ENCODE measurements at places on chromosomes 1 and 21. TPM values are rescaled to one million over a fixed set of nuclear protein-coding genes. Genes with fewer than 3 reads are reported as not detected.

GRCh38 chr1:222750651-222751050, 13.6 kb downstream of the FAM177B start:
- no peak for DNase-seq
- no peaks in the 10 kb centered on the region for H3K4me1 ChIP-seq
- H3K4me3 ChIP-seq, result no peak overlapping the region
- no peaks in the 10 kb centered on the region for H3K36me3 ChIP-seq
- no peaks in the 10 kb centered on the region for H3K27me3 ChIP-seq

GRCh38 chr1:20964540-20965484, 177.7 kb upstream of the HP1BP3 start:
- H3K27ac ChIP-seq, result peak overlapping the region; percentile 17
- peaks cover 5% of the 10 kb centered on the region for H3K36me3 ChIP-seq
- H3K27me3 ChIP-seq, result no peaks in the 10 kb centered on the region
- DNase-seq, result peak; percentile 30
- H3K4me1 ChIP-seq, result peaks cover 15% of the 10 kb centered on the region

GRCh38 chr21:15204970-15205286, 140.1 kb upstream of the NRIP1 start:
- H3K36me3 ChIP-seq, result no peaks in the 10 kb centered on the region
- no peaks in the 10 kb centered on the region for H3K27me3 ChIP-seq
- no peak for DNase-seq
- H3K4me3 ChIP-seq, result no peak overlapping the region
- no peaks in the 10 kb centered on the region for H3K4me1 ChIP-seq
- no peak overlapping the region for H3K27ac ChIP-seq

DNA sequence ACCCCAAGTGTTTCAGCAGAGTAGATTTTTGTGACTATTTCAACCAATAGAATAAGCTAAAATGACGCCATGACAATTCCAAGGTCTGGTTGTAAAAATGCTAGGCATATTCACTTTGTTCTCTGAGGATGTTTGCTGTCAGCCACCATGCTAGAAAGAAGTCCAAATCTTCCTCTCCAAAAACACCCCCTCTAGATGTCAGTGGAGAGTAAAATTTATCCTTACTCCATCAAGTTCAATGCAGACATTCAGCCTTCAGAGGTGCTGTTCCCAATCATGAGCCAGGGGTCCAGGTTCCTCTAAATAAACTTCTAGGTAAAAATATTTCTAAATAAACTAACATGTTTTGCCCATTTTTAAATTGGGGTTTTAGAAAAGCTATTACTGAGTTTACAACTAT, 395.4 kb upstream of the ADAMTS5 start:
- H3K36me3 ChIP-seq, result no peaks in the 10 kb centered on the region
- H3K27me3 ChIP-seq, result no peaks in the 10 kb centered on the region
- no peak overlapping the region for H3K27ac ChIP-seq

DNA sequence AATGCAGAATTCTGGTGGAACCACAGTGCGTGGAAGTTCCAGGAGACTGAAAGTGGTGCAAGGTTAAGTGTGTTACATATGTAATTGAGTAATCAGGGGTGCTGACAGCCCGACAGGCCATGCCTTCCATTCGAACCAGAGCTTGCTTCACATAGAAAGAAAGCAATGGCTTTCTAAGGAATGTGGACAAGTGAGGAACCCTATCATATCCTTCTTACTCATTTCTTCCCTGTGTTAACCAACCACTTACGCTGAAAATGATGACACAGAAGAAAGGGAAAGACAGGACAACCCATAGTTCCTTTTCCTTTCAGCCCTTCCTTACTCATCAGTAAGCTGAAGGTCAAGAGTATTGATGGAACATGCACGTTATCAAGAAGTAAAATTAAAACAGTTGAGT, 48.1 kb upstream of the KCNA3 start:
- H3K4me3 ChIP-seq, result no peak overlapping the region
- H3K27ac ChIP-seq, result no peak overlapping the region
- no peak for DNase-seq
- no peaks in the 10 kb centered on the region for H3K27me3 ChIP-seq
- no peaks in the 10 kb centered on the region for H3K36me3 ChIP-seq

DNA sequence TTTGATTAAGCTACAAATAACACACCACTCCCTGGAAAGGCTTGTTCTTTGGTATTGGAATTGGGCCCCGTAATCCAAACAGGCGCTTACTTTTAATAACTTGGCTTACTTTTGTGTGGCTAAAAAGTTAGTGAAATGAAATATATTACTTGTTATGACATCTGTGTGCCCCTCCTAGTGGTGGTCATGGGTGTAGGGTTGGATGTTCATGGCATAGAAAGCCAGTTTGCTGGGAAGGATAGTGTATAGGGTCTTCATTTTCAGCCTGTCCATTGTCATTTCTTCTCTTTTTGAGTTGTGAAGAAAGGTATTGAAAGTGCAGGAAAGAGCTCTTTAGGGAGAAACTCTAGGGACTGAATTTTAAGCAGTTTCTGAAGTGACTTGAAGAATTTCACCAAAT, 5.9 kb downstream of the CDC14A start:
- H3K27ac ChIP-seq, result peak overlapping the region; percentile 71
- no peaks in the 10 kb centered on the region for H3K27me3 ChIP-seq

GRCh38 chr1:248847956-248848561, 10.0 kb downstream of the ZNF672 start:
- peaks cover 17% of the 10 kb centered on the region for H3K4me1 ChIP-seq
- no peaks in the 10 kb centered on the region for H3K27me3 ChIP-seq
- no peak for DNase-seq
- H3K27ac ChIP-seq, result no peak overlapping the region
- H3K36me3 ChIP-seq, result peaks cover 83% of the 10 kb centered on the region
- H3K4me3 ChIP-seq, result no peak overlapping the region

DNA sequence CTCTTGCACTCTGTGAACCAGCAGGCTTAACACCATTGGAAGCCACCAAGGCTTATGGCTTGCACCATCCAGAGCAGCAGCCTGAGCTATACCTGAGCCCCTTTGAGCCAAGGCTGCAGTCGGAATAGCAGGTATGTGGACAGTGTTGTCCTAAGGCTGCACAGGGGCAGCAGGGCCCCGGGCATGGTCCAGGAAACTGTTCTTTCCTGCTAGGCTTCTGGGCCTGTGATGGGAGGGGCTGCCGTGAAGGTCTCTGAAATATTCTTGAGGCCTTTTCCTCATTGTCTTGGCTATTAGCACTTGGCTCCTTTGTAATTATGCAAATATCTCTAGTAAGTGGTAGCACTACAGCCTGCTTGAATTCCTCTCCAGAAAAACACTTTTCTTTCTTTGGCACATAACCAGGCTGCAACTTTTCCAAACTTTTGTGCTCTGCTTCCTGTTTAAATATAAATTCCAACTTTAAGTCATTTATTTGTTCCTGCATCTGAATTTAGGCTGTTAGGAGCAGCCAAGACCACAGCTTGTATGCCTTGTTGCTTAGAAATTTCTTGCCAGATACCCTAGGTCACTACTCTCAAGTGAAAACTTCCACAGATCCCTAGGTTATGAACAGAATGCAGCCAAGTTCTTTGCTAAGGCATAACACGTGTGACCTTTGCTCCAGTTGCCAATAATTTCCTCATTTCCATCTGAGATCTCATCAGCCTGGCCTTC, 5.2 kb downstream of the KRTAP20-4 start:
- no peak overlapping the region for H3K4me3 ChIP-seq
- H3K4me1 ChIP-seq, result no peaks in the 10 kb centered on the region

Gene AGT
- total RNA-seq, result 3.7 TPM
